Activated CD8-positive, alpha-beta T cell treated with anti-CD3 and anti-CD28 coated beads, Interleukin-2, amount 10 ng/mL, durations not matched to agents 7 days and 5 days (primary cell): ENCODE measurements at places on chromosomes 5 and 9. TPM values are rescaled to one million over a fixed set of nuclear protein-coding genes. Genes with fewer than 3 reads are reported as not detected.
A peak's percentile ranks its signal among the peaks of the same experiment; 100 is the strongest.

FUT7 gene
- total RNA-seq: 2.5 TPM

DNA sequence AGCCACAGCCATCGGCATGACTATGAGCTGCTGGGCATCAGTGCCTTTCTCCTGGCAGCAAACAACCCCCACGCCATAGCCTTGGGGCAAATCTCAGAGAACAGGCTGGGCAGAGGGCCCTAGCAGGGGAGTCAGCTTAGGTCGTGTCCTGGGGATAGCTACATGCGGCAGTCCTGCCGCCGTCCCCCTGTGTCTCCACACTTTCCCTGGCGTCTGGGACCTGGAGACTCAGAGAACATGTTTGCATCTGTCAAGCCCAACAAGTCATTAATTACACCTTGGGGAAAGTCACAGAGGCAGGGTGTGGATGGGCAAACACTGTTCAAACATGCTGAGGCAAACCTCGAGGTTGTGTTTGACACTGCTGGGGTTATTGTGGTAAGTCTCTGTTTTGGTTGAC, 123.6 kb downstream of the C5orf15 start:
- DNase-seq: no peak

GRCh38 chr5:321230-321725, at the start of gene AHRR:
Gene AHRR (plus strand): TSS chr5:321714. CDS start chr5:343903, 22,189 bp downstream.
- peak; percentile 73 for DNase-seq

DNA sequence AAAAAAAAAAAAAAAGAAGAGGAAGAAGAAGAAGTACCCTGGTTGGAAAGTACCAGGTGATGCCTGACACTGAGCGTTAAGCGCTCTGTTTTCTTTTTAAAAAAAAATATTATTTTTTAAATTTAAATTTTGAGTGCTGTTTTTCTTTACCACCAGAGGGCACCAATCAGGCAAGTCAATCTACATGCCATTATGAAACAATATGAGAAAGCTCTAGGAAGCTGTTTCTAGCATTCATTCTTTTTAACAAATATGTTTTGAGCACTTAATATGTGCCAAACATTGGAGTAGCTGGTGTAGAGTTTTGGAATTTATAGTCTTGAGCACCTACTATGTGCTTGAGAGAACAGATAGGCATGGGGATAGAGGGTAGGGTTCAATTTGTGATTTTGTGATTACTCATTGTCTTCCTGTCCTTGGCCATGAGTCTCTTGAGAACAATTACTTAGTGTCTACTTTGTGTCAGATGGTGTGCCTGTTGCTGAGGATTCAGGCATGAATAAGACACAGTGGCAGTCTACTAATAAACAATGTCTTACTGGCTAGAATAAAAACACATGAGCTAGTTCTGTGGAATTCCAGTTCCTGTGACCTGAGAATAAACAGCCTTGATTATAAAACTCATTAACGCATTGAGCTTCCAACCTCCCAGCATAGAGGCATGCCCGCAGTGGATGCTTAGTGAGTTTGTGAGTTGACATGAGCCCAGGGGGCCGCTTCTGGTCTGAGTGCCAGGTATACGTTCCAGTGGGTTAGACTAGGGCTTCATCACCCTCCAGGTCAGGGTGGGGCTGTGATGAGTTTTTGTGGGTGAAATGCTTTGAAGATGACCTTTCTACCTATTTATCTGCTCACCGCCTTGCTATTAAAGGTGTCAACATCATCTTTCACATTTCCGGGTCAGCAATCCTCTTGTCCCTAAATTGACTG, 3.0 kb upstream of the UBE2R2 start:
- DNase-seq: peak; percentile 37

GRCh38 chr9:72144756-72145492, 4.3 kb upstream of the GDA start:
- DNase-seq: no peak

GRCh38 chr9:26086396-26086795, 408.2 kb upstream of the TUSC1 start:
- no peak for DNase-seq

DNA sequence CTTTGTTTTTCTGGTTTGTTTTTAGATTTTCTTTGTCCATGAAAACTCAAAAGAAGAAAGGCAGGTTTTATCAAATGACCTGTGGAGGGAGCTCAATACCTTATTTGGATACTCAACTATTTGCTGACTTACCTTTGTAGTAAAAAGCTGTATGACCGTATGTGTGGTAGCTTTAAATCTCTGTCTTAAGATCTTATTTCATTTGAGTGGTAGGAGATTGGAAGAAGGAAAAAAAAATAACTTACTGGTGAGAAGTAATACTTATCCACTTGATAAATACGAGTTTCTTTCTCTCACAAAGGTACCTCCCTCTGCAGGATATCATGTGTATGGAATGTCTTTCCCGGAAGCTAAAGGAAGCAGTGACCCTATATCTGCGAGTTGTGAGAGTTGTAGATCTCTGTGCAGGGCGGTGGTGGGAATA, 15.0 kb downstream of the FBXO38 start:
- no peak for DNase-seq

DNA sequence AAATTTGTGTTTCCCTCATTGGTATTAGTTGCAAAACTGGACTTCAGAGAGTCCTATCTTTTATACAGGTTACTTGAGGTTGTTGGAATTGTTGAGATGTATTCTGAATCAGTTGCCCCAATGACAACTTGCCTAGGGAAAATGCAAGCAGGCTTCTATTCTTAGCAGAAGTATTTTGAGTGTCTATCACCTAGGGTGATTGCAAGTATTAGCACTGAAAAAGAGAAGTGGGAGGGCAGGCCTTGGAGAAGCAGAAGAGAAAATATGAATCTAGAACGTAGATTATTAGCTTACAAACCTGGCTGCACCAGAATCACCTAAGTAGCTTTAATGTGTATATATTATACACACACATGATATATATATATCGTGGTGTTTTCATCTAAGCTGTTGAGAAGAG, 43.2 kb downstream of the ADAMTS12 start:
- no peak for DNase-seq

DNA sequence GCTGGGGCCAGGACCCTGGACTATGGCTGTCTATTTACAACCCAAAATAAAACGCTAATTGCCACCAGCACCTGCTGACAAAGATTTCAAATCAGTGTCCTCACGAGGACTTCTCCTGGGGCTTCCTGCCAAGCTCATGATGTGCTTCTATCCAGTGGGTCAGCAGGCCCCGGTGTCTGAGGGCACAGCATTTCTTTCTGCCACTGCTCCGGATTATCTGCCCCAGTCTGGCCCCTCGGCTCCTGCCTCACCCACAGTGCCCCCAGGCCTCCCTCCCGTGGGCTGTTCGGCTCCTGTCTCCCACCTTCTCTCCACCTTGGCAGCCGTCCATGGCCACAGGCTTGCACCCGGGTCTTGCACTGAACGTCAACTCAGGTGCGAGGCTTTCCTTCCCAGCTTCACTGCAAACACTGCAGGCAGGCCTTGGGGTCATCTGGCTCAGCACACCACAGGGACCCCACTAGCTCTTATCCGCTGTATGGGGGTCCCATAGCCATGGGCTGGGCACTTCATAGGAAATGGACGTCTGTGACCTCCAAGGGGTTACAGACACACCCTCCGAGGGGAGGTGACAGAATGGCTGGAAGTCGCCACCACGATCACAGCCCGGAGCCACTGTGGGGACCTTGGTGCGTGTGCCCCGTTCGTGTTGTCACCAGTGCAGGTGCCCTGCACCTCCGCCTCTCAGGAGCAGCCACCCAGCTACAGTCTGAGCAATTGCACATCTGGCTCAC, 43.8 kb upstream of the FCN1 start:
- no peak for DNase-seq

DNA sequence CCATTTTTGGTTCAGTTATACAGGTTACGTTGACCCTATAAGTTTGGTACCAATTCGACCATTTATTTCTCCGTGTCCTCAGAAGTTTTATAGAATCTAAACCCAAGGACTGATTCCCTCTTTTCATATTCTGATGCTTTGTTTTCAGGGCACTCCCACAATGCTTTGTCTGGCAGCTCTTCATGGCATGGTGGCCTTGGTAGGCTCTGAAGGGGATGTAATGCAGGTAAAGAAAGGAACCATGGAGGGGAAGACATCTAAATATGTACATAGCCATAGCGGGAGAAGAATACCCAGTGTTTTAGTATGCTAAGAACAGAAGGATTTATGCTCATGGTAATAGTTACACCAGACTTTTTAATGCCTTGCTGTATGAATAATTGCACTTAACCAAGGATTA, 82.7 kb downstream of the HACD4 start:
- no peak for DNase-seq

- DNase-seq: no peak
Observed at GRCh38 chr5:148861696-148862095, 35.3 kb downstream of the ADRB2 start.

DNA sequence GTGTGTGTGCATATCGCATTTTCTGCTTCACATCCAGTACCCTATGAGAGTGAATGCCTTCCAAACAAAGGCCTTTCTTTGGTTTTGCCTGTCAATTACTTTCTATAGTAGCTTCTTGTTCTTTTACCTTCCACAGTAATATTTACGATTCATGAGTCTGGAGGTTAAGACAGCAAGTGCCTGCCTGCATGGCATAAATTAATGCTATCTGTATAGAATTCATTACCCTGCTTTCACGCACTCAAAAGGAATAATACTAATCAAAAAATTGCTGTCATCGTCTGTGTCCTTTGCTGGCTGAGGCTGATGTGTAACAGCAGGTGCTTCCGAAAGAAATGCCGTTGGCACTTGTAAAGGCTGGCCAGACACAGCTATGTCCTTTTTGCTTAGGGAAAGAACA, 1304.4 kb upstream of the CDH6 start:
- no peak for DNase-seq

DNA sequence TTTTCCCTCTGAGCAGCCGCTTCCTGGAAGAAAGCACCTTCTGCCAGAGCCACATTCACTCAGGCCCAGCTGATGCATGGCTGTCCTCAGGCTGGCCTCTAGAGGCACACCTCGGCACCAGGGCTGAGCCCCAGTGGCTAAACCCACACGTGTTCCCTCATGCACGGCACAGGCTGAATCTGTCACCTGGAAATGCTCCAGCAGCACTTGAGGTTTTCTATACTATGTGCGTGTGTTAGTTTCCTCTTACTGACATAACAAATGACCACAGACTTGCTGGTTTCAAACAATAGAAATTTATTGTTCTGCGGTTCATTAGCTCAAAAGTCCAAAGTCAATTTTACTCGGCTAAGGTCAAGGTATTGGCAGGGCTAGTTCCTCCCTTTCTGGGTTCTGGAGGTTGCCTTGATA, 141.4 kb downstream of the LRRC70 start:
- DNase-seq: peak; percentile 24
